ENCODE measurements at places on chromosomes 5 and 9.

DNA sequence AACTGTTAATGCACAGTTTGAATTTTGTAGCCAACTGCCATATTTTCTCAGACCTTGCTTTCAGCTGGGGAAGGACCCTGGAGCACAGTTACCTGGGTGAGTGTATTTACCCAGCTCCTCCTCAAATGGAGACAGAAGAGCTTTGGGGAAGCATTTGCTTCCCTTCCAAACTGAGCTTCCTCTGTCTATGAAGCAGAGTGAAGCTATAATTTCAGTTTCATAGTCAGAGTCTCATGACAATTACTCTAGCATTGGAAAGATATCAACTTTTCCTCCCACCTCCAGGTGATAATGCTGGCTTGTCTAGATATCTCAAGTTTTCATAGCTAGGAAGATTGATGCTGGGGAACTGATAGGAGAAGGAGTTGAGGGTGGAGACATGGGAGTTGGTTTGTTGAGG is 406.4 kb upstream of the CLINT1 start:
- no peak for DNase-seq

- no peak for DNase-seq
Measured at GRCh38 chr5:65271906-65272305, 209.8 kb downstream of the ADAMTS6 start.

DNA sequence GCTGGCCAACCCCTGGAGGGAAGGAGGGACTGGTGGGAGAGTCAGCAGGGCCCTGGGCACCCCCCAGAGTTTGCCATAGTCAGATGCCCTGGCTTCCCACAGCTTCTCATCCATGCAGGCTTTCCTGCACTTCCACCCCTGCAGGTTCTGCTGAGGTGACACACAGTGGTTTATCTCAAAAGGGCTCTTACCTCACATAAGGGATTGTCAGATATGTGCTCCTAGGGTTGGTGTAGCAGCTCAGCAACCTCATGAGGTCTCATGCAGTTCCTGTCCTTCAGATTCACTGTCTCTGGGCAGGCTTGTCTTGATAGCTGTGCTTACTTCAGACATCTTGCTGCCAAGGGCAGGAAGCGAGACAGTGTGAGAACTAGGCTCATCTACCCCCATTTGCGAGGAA is 143.4 kb downstream of the KDM4C start:
- no peak for DNase-seq

DNA sequence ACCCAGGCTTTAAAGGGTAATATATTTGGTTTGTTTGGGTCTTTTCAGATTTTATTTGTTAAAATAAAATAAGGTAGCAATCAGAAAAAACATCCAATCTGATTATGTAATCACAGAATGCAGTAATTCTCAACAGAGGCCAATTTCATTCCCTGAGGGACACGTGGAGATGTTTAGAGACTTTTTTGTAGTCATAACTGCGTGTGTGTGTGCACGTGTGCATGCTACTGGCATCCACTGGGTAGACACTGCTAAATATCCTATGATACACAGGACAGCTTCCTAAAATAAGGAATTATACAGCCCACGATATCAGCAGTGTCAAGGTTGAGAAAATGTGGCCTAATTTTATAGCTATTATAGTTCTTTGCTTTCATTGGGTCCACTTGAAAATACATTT is 180.8 kb upstream of the KLF9 start:
- DNase-seq, result no peak

- peak; percentile 28 for DNase-seq
Measured at GRCh38 chr5:78974011-78974410, 11.1 kb downstream of the ARSB start.

- no peak for DNase-seq
Measured at GRCh38 chr5:134568337-134568700, 42.8 kb downstream of the JADE2 start.

DNA sequence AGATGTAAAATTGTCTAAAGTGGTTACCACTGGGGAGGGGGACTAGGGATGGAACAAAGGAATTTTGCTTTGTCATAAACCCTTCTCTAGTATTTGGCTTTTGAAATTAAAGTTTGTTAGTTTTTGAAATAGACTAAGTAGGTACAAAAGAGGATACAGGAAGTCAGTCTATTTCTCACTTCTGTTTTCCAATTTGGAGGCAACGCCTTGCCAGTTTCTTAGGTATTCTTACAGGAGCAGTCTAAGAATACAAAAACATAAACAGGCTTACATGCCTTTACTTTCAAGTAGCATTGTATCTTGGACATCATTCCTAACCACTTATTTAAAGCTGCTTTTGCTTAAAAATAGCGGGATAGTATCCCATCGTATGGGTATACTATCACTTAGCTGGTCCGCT is 34.4 kb downstream of the ALG2 start:
- no peak for DNase-seq

GRCh38 chr9:130846487-130847305 is 11.6 kb downstream of the ABL1 start:
- no peak for DNase-seq

- DNase-seq, result no peak
Measured at GRCh38 chr9:19516348-19516747, 107.5 kb downstream of the ACER2 start.

DNA sequence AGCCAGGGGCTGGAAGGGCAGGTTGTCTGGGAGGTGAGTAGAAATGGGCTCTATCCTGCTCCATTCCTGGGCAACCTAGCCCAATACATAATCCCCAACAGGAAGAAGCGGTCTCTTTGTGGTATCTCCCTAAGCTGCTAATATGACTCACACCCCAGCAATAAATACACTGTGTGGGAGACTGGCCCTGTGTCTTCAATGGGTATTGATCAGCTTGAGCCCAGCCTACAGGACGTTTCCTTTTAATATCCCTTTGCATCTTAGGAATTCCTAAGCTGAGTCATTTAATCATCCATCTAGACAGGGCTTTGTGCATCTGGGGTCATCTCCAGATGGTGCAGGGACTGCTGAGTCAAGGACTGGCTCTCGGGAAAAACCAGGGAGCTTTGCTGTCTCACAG is 207.0 kb upstream of the PANK3 start:
- DNase-seq, result no peak

- DNase-seq, result no peak
Measured at GRCh38 chr5:160938532-160938931, 86.5 kb upstream of the ATP10B start.

DNA sequence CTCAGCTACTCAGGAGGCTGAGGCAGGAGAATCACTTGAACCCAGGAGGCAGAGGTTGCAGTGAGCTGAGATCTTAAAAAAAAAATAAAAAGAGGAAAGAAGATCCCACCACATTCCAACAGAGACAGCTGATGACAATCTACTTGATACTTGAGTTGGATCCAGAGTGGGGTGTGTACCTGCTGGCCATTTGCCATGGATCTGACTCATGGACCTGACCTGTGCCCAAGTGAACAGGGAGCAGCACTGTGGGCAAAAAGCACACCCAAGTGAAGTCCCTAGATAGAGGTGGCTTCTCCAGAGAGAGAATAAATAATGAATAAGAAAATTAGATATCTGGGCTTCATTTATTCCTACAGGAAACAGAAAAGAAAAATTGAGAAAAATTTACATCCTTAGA is 81.2 kb upstream of the MIER3 start:
- no peak for DNase-seq

DNA sequence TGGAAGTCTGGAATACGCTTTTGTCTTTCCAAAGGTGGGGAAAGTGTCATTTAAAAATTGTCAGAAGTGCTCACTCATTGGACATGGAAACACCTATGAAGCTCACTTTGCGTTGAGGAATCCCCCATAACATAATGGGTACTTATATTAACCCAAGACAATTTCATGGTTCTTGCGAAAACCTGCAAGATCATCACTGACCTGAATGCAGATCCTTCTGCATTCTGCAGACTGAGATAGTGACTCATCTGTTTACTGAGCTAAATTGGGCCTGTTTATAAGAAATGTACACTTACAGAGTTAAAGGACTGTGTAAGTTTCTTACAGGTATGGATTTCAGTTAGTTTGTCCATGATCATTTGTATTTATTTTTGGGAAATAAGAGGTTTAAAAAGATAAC is 153.0 kb downstream of the HMHB1 start:
- no peak for DNase-seq

DNA sequence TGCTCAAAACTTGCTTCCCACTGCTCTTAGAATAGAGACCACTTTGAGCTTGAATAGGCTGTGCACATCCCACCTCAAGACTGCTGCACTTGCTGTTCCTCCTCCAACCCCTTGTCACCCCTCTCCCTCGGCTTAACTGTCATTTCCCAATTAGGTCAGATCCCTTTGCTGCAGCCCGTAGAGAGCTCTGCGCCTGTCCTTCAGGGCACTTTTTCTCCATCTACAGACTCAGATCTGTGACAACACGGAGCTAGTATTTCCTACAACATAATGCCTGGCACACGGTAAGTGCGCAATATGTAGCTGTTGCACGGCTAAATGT is 485 bp upstream of the HABP4 start:
- no peak for DNase-seq

- no peak for DNase-seq
Measured at GRCh38 chr9:28961623-28962022, 1388.3 kb upstream of the C9orf72 start.

- DNase-seq, result peak; percentile 46
Measured at GRCh38 chr9:110048403-110048975, 159.5 kb downstream of the C9orf152 start.

DNA sequence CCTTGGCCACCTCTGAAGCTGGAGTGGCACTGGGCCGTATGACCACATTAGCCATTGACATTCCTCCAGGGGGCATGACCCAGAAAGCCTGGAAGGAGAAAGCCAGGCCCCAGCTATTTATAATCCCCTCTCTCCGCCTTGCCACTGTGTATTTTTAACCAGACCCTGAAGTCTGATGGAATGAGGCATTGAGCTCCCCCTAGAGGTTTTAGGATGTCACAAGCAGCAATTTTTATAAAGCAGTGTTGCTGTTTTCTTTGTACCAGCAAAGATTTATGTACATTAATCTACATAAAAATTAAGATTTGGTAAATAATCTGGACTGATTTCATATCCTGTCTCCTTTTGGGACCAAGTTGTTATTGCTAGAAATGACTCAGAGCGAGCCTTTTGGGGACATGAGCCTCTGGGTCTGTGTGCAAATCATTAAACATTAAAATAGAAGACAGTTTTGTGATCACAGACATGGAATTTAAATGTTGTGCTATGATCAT is 127.1 kb downstream of the TRIO start:
- DNase-seq, result peak; percentile 62

GRCh38 chr9:26904070-26904469 is 11.5 kb upstream of the CAAP1 start:
- no peak for DNase-seq

GRCh38 chr5:72351376-72351775 is 31.2 kb downstream of the PTCD2 start:
- no peak for DNase-seq

DNA sequence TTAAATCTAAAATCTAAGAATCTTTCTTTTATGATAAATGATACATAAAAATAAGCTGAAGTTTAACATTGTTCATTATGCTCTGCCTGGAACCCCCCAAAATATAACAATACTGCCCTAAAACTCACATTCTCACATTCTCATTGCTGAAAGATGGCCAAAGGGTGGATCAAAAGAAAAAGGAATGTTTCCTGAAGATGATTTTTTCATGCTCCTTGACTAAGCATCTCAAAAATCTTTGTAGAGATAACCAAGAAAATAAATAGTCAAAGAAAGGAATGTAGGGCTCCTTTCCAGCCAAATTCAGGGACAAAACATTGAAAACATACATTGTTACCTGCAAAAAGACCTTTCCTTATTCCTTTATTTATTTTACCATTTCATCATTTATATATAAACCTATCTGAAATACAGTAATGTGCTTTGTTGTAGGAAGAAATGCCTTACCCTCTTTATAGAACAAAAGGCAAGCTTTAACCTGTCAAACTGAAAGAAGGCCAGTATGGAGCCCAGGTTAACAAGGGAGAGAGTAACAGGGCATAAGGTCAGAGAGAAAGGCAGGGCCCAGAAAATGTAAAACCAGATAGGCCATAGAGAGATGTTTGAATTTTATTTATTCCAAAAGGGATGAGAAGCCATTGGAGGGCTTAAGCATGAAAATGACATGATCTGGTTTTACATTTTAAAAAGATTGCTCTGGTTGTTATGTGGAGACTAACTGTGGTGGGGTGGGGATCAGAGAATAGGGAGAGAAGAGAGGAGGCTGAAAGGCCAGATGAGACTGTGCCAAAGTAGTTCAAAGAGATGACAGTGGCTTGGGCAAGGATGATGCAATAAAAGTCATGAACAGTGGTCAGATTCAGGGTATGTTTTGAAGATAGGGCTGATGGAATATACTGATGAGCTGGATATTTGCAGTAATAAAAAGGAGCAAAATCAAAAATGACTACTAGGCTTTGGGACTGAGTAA is 37.3 kb upstream of the CDK5RAP2 start:
- DNase-seq, result no peak

DNA sequence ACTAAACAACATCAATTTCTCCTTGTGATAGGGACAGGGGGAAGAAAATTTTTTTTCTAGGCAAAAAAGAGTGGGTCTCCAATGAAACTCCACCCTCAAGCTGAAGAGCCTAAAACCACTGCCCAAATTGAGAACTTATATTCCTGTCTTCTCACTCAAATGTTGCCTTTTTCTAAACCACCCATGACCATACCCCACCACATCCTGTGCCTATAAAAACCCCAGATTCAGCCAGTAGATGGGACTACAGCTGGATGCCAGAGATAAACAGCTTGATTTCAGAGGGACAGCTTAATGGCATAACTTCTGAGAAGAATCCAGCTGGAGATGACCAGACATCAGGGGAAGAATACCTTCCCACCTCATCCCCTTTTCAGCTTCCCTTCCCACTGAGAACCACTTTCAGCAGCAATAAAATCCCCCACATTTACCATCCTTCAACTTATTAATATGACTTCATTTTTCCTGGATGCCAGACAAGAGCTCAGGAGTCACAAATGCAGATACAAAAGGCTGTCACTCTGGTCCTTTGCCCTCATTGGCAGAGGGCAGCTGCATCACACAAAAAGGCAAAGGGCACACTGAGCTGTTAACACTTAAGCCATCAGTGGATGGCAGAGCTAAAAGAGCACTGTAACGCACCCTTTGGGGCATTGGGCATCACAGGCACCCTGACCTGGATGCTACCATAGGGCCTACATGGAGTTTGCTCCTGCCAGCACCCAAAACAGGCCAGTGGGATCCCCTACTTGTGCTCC is 972.5 kb upstream of the CTNND2 start:
- DNase-seq, result no peak

GRCh38 chr5:91101600-91102379 is 281.3 kb downstream of the ARRDC3 start:
- peak; percentile 69 for DNase-seq

DNA sequence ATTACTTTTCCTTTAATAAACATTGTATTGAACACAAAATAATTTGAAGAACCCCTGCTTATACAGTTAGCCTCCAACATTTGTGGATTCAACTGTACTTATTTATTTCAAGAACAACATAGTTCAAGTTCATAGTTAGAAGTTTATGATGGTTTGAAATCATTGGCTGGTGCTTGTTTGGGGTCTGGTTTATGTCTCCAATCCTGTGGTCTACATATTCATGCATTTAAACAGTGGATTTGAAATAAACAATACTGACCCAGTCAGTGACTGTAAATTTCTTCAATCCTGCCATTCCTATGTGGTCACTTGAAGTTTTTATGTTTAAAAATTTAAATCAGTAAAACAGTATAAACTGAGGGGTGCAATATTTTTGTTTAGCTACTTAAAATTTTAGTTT is 145.1 kb upstream of the TRPC7 start:
- DNase-seq, result no peak

- no peak for DNase-seq
Measured at GRCh38 chr9:89789922-89790510, 185.2 kb downstream of the GADD45G start.

GRCh38 chr5:32522429-32523143 is 62.8 kb upstream of the SUB1 start:
- DNase-seq, result no peak

GRCh38 chr5:128636361-128636760 is 98.3 kb upstream of the FBN2 start:
- DNase-seq, result no peak
